ENCODE measurements at places on chromosomes 3 and 15.

DNA sequence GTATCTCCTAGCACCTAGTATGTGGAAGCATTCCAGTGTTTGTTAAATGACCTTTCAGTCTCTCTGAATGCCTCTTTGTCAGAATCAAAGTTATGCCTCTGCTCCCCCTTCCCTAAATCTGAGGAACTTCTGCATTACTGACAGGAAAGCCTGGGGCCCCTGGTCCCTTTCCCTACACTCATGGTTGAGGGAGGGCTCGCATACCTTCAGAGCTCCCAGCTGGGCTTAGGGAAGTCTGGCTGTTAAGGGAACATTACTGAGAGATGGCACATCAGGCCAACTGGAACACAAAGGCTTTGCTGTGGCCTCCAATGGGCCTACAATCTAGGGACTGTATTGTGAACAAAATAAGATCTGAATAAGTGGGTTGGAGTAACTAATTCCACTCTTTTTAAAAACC lies 10.3 kb downstream of the PKM start:
- DNase-seq, result peak; percentile 73

GRCh38 chr3:77055841-77056341 lies 16.0 kb downstream of the ROBO2 start:
- DNase-seq, result no peak

DNA sequence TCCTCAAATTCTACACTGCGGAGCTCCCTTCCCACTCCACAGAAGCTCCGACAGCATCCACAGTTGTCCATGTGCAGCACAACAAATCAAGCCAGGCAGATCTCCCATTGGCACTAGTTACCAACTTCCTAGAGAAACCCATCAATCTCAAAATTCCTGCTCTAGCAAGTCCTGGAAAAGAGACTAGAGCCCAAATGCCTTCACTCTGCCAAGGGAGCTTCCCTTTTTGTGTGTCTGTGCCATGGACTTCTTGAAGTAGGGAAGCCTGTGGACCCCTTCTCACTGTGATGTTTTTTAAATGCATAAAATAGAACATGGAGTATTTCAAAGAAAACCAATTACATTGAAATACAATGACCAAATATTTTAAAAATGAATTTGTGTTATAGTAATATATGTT lies 59.1 kb downstream of the TGFBR2 start:
- no peak for DNase-seq

GRCh38 chr15:91821458-91821857 lies 32.0 kb upstream of the SLCO3A1 start:
- no peak for DNase-seq

- DNase-seq, result no peak
These were observed 290.3 kb upstream of the TLE3 start for GRCh38 chr15:70387993-70388392.

- no peak for DNase-seq
These were observed 123.0 kb upstream of the STAC start for GRCh38 chr3:36257158-36257852.

DNA sequence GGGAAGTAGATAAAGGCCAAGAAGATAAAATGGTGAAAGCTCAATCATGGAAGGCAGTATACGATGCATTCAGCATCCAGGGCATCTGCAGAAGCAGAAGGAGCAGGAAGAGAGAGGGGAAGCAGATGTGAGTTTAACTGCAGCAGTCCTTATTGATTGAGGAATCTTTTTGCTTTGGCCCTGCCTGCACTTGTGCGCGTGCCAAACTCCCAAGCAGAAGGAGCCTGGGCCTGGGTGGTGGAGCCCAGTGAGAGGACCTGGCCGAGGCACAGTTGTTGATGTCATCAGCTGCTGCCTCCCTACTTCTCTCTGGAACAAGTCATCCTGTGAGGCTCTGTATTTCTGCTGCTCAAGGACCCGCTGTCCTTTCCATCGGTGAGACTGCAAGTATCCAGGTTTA lies 65.5 kb upstream of the ROPN1 start:
- DNase-seq, result no peak

GRCh38 chr3:30426293-30426993 lies 180.0 kb upstream of the TGFBR2 start:
- no peak for DNase-seq

- DNase-seq, result peak; percentile 41
These were observed 570 bp upstream of the NEDD4 start for GRCh38 chr15:55993804-55994560.

- DNase-seq, result peak; percentile 42
These were observed 27.6 kb downstream of the ZFAND6 start for GRCh38 chr15:80087104-80087503.

GRCh38 chr15:70597945-70598344 lies 165.4 kb downstream of the UACA start:
- DNase-seq, result no peak

DNA sequence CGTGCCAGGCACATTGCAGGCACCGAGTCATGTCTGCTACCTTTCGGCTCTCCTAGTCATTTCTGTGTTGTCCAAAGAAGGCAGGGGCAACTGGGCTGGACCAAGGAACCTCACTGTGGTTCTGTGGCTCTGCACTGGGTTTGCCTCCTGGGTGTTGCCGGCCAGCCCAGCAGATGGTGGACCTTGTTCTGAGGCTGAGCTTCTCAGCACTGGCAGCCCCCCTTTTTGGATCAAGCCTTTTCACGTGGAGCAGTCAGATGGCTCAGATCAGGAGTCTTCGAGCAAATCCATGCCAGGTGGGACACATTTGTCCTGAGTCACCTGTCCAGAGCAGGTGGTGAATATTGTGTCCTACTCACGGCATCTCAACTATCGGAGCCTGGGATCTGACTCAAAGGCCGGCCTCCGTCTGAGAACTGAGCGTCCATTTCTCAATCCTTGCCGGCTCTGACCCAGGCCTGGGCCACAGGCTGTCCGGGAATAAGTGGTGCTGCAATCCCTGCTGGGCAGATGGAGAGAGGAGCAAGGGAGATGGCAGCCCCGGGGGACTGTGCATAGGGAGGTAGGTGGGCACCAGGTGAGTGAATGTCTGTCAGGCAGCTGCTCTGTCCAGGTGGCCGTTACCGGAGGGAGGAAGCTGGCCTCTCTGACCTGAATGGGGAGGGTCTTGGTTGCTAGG lies at the start of gene IL16:
Gene IL16 (plus strand): TSS at position 304 of the 679 bp plus-strand sequence. CDS start 28,521 bp downstream, outside the sequence.
- DNase-seq, result no peak

GRCh38 chr3:174376346-174376745 lies 482.8 kb upstream of the NAALADL2 start:
- no peak for DNase-seq

- DNase-seq, result no peak
These were observed 1367.0 kb downstream of the OTOL1 start for GRCh38 chr3:162863579-162863978.

- no peak for DNase-seq
These were observed 1438.2 kb downstream of the ZPLD1 start for GRCh38 chr3:103873021-103873420.

- DNase-seq, result no peak
These were observed 255.8 kb downstream of the FAM43A start for GRCh38 chr3:194941360-194941955.

GRCh38 chr3:12653747-12654146 lies 10.2 kb downstream of the RAF1 start:
- DNase-seq, result no peak

DNA sequence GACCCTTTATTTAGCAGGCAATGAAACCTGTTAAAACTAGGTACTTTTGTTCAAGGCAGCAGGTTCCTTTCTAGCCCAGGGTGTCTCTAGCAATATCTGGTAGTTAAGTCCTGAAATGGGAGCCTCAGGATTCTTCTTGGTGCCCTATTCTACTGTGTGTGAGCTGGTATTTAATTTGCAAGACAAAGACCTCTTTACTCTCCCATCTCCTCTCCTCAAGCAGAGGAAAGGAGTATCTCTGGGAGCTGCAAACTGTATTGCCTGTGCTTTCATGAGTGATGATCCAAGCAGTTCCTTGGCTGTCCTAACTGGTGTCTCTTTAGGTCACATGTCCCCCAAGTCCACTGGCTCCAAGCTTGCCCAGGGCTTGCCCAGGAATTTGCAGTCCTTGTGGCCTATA lies 188.2 kb downstream of the SI start:
- no peak for DNase-seq

- no peak for DNase-seq
These were observed 21.2 kb downstream of the CADM2 start for GRCh38 chr3:84980011-84980410.

- DNase-seq, result peak; percentile 47
These were observed 23.0 kb upstream of the CLDN1 start for GRCh38 chr3:190345027-190345821.

DNA sequence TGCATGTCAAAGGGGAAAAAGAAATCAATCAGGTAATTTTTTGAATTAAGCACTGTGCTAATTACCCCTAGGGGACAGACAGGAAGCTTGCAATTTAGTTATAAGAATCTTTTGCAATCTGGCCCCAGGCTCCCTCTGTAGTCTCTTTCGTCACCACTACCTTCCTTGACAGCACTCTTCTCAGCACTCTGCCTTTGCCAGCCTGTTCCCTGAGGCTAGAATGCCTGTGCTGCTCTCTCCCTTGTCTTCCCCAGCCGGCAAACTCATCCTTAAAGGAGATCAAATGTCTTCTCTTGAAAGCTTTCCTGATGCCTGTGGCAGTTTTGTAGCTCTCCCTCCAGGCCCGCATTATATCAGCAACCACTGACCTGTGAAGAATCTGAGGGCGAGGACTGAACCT lies 32.4 kb upstream of the PRTG start:
- DNase-seq, result peak; percentile 90

DNA sequence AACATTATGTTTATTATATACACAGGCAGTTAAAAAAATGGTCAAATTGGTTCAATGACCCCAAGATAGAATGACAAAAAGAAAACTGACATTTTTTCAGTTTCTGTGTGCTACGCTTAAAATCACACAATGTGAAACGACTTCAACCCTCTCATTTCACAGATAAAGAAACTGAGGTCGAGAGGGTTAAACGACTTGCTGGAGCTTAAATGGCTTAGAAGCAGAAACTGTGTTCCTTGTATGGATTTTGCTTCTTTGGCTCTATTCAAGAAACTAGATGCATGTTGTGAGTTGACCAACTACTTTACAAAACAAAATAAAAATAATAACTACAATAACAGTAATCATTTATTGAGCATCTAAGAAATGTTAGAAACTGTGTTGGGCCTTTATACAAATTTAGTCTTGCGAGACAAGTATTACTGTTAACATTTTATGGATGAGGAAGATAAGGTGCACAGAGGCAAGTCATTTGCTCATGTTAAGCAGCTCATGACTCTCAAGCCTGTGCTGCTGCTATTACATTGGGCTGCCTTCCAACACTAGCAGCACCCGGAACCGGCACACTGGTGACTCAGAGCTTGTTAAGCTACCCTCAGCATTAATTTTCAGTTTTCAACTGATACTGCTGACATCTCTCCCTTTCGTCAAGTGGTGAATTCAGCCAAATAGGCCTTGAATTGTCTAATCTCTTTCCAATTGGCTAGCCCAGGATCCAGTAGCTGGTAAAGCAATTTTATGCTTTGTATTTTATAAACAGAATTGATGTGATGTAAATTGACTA lies 487.6 kb downstream of the NAALADL2 start:
- DNase-seq, result peak; percentile 15

- no peak for DNase-seq
These were observed 128.2 kb upstream of the FAM3D start for GRCh38 chr3:58794750-58795149.

GRCh38 chr15:92970656-92971055 lies 70.5 kb downstream of the CHD2 start:
- no peak for DNase-seq

DNA sequence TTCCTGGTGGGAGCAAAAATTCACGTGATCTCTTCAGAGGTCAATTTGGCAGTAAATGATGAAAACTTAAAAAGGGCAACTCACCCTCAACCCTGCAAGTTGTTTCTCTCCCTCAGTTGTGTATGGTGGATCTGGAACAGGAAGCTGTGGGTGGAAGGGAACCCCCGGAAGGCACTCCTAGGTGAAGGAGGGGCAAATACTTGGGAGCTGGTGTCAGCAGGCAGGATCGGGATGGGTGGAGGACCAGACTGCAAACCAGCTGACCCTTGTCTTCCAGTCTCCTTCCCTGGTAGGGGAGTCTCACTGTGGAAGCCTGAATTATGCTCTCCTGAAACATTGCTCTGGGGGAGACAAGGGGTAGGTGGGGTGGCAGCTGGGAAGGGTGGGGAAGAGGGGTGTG lies 33.5 kb downstream of the PRR23E start:
- no peak for DNase-seq

- no peak for DNase-seq
These were observed 10.5 kb downstream of the IL17RD start for GRCh38 chr3:57154470-57155309.

DNA sequence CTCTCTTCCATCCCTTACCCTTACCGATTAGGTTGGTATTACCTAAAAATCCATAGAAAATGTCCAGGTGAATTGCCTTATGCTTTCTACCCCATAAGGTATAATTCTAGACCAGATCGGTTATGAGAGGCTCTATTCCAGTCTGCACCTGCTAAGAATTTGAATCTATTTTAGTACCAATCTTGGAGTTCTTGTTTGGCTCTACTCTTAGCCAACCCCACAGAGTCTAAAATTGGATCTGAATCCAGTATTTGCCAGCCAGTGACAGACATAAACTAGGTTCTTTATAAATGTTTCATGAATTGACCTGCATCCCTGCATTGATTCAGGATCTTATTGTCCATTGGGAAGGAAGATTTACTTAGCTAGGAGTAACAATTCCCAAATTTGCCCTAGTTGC lies 6.5 kb downstream of the KLHL24 start:
- no peak for DNase-seq

GRCh38 chr3:187973977-187974870 lies 179.7 kb upstream of the LPP start:
- no peak for DNase-seq

- no peak for DNase-seq
These were observed 74.1 kb upstream of the GOLGA8B start for GRCh38 chr15:34657469-34658127.

- no peak for DNase-seq
These were observed 64.2 kb upstream of the TIMP4 start for GRCh38 chr3:12222775-12223485.

DNA sequence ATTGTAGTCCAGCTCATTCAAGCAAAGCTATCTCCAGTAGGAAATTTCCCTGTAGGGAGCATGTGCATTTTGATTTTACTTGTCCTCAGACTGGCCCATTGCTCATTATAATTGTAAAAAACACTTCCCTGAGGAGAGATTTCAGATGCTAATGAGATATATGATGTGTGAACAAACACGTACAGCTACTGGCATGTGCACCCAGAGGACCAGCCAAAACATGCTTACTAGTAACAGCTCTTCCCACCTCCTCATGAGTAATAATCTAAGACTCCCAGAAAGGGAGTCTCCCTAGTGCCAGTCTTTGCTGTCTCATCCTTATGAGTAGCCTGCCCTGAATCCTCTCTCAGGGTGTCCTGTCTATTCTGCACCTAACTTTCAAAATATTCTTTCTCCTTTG lies 43.4 kb downstream of the FBXO22 start:
- DNase-seq, result no peak

DNA sequence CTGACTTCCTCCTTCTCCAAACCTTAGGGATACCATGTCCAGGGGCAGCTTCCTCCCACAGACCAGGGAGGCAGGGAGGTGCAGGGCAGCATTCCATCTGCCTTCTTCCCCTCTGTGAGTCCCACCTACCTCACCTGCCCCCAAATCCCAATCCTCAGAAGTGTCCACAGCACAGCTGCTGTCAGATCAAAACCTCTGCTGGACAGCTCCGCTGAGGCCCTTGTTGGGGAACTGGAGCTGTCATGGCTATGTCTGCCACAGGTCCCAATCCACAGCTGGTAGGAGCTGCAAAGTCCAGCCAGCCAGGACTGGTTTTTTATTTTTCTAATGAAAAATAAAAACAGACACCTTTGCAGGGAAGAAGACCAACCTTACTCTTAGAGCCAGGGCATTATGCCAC lies 40.7 kb upstream of the TBC1D21 start:
- no peak for DNase-seq

- no peak for DNase-seq
These were observed 792.1 kb upstream of the LMCD1 start for GRCh38 chr3:7709376-7710082.

GRCh38 chr3:8733332-8734094 lies at the start of gene CAV3:
CAV3 (plus strand) TSS chr3:8733802; CDS start chr3:8733877, 75 bp downstream.
- no peak for DNase-seq

Measured in SK-MEL-5 (cell line).